ENCODE measurements at places on chromosomes 12 and 14.

- DNase-seq = no peak
These were observed 12.7 kb upstream of the RAN start for GRCh38 chr12:130859161-130859560.

GRCh38 chr12:89333564-89334252 is 18.6 kb downstream of the DUSP6 start:
- DNase-seq = no peak

GRCh38 chr12:21451529-21451928 is 14.1 kb downstream of the PYROXD1 start:
- DNase-seq = no peak

DNA sequence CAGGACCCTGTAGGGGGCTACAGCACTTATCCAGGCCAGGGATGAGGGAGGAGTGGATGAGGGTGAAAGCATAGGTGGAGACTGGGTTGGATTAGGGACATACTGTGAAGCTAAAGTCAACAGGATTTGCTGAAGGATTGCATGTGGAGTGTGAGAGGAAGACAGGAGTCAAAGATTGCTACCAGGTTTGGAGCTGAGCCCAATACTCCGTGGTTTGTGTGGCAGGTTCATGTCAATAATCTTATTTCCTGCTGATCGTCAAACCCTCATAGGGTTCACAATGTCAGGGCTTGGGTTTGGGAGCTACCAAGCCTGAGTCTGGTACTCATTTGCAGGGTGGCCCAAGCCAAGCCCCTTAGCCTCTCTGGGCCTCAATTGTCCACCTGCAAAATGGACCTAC is 77.1 kb upstream of the PLXNC1 start:
- no peak for DNase-seq

GRCh38 chr12:64080319-64081007 is 141.6 kb downstream of the KICS2 start:
- no peak for DNase-seq

DNA sequence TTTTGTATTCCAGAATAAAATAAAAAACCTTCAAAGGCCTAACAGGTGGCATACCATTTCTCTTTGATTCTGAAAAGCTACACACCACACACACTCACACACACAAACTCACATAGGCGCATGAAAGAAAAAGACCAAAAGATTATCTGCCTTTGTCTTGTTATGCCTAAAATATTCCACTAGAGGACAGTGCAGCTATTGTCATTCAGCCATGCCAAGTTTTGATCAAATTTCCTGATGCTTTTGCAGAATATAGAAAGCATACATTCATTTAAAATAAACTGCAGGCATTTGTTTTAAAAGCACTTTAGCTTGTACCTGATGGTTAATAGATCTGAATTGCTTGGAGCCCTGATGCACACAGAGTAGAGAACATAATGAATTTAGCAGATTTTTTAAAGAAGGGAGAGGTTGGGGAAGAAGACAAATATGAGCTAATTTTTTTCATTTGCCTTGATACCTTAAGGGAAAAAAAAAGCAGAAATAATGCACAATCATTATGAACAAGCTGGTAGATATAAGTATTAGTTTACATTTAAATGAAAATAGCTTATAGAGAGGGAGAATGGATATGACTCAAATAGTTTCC is 1766.9 kb upstream of the SEL1L start:
- DNase-seq = no peak

DNA sequence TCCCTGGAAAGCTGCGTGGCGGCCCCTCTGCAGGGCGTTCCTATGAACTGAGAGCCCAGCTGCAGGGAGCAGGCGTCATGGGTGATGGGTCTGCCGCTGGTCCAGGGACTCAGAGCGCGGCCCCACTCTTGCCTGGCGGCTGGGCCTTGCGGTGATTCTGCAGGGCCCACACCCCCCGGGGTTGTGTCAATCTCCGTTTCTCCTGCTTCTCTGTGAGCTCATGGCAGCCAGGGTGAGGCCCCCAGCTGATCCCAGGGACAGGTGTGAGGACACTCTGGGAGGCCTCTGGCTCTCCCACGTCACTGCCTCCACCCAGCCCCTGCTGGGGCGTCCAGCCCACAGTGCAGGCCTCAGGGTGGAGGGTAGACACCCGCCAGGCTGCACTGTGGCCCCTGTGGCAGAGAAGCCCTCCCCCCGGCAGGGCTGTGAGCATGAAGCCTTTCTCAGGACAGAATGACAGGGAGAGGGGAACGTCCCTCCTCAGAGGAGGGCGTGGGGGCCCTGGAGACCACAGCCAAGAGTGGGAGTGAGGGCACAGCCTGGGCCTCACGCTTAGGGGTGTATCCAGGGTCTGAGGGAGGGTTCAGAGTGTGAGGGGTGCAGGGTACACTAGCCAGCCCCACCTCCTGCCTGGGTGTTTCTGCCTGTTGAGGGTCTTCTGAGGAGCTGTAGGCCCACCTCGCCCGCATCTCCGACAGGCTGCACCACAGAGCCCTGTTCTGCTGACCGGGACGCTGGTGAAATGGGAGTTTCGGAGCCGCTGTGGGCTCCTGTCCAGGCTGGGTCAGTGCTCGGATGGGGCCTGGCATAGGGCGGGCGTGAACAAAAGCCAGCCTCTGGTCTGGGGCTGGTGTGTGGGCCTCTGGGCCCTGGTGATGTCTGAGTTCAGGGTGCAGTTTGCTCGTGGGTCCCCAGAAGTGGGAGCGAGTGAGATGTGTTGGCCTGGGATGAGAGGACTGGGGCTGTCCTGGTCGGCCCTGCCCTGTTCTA is 26.7 kb upstream of the CRIP2 start:
- DNase-seq = no peak

DNA sequence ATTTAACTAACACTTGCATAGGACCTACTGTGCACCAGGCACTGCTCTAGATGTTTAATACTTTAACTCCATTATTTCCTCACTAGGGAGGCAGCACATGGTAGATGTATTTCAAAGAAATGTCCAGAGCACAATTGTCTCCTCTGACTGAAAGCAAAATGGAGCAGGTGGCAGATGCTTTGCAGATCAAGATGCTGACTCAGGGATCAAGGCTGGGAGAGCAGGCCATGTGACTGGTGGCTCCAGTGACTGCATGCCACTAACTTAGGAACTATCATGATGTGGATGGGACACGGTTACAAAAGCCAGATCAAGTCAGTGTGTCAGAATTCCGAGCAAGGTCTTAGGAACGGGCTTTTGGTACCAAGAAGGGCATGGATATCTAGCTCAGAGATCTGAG is 28.2 kb downstream of the SERPINA11 start:
- DNase-seq = no peak

DNA sequence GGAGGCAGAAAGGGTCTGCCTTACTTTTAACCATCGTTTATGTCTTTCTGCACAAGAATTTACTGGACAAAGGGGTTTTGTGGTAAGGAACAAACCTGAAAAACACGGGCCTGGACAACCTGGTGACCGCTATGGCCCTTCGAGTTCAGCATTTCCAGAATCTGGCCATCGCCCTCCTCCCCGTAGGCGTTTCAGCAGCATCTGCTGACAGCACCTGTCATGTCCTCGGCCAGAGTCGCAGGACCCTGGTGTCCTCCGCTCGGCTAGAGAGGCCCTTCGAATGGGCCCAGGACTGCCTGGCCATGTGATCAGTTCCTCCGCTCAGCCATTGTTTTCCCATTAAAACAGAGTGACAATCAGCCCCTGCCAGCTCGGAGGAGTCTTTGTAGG is 142.8 kb upstream of the FKBP4 start:
- no peak for DNase-seq

GRCh38 chr12:2198542-2198941 is 145.8 kb downstream of the CACNA1C start:
- no peak for DNase-seq

GRCh38 chr12:119594399-119594730 is 791 bp downstream of the TMEM233 start:
- no peak for DNase-seq

DNA sequence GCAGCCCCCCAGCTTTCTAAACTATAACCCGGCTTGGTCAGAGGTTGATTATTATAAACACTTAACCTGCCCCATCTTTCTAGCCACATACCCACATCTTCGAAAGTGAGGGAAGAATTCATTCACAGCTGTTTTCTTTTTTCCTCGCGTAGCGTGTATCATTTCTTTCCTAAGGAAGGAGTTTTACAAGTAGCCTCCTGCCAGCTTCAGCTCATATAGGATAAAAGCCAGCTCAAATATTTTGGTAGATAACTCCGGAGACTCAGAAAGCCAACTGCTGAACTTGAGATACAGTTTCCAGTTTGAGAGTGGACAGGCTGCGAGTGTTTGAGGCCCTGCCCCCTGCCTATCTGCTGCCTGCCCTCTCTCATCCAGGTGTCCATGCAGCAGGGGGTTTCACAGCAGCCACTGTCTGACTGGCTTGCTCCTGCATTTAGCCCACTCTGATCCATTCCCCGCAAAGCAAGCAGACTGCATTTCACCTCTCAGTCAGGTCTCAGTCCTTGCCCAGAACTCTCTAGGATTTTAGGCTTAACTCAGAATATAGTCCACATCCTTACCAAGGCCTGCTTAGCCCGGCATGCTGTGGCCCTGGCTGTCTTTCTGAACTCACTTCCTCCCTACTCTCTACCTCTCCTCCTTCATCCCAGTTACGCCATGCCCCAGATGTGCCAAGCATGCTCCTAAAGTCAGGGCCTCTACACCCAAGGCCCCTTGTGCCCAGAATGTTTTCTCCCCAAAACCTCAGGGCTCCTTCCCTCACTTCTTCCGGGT is 46.9 kb downstream of the EVL start:
- DNase-seq = no peak

GRCh38 chr12:39867631-39868327 is 238.1 kb downstream of the SLC2A13 start:
- no peak for DNase-seq

- no peak for DNase-seq
These were observed 692 bp upstream of the COX14 start for GRCh38 chr12:50111395-50111692.

- no peak for DNase-seq
These were observed 500 bp downstream of the GPR137C start for GRCh38 chr14:52553002-52553670.

GRCh38 chr14:97295108-97295710 is 498.0 kb downstream of the VRK1 start:
- DNase-seq = no peak

DNA sequence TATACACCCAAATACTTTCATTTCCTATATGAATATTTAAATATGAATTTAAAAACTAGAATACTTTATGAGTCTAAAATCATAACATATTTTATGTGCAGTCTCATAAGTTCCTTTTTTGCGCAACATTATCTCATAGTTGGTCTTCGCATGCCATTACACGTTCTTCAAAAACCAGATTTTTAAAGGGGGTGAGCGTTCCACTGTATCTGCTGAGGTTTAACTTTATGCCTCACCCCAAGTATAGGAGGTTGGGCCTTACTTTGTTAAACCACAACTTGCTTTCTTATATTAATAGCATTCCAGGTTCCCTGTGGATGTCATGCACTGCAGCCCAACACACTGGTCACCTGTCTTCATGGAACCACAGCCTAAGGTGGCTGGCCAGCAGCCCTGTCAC is 118.6 kb downstream of the APAF1 start:
- no peak for DNase-seq

- no peak for DNase-seq
These were observed 34.1 kb downstream of the CHST11 start for GRCh38 chr12:104490850-104491249.

GRCh38 chr12:12003609-12004008 is 67.1 kb upstream of the BCL2L14 start:
- DNase-seq = no peak

- DNase-seq = no peak
These were observed 157.4 kb downstream of the DACT1 start for GRCh38 chr14:58794993-58795762.

DNA sequence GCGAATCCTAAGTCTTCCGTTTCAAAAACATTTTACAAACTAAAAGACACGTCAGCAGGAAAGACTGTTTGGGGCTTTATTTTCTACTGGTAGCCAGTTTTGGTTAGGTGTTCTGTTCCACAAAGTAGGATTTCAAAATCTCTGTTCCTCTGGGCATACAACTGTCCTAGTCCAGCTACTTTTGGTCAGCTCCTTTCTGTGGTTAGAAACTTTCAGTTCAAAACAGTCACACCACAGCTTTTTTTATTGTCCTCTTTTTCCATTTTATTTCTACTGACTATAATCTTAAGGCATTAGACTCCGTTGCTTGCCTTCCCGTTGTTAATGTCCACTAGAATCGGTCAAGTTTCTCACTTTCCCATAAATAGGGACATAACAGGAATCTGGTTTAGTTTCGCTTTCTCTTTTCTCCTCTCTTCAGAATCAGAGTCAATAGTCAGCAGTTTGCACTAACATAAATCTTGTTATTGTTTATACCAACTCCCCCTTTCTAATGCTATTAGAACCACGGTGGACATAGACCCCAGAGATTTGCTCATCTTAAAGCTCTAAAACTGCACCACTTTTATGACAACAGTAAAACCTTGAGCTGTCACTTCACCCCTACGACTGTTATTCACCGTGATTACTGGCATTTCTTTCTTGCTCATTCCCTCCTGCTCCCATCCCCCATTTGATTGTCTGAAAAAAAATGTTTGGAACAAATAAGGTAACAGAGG is 41.5 kb upstream of the NPAS3 start:
- DNase-seq = no peak

DNA sequence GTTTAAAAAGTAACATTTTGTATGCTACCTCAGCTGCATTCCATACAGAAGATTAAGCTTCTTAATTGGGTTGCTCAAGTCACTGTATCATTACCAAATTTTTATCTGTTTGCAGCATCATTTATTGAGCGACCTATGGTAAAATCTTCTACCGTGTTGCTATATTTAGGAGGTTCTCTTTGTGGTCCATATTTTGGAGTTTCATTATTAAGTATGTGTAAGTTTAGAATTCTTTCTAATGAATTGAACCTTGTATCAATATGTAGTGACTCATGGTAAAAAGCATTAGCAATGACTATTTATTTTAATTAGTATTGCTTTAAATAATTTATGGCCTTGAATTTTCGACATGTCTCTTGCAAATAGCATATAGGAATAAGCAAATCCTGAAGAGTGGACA is 42.2 kb downstream of the CSRP2 start:
- DNase-seq = no peak

DNA sequence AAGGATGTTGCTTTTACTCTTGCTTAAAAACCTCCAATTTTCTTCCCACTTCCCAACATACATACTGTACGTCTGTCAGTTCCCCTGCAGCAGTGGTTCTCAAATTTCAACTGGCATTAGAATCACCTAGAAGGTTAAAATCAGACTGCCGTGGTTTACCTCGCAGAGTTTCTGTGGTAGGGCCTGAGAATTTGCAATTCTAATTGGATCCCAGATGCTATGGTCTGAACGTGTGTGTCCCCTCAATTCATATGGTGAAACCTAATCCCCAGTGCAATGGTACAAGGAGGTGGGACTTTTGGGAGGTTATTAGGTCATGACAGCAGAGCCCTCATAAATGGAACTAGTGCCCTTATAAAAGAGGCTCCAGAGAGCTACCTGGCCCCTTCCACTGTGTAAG is 226.9 kb downstream of the CRADD start:
- DNase-seq = no peak

DNA sequence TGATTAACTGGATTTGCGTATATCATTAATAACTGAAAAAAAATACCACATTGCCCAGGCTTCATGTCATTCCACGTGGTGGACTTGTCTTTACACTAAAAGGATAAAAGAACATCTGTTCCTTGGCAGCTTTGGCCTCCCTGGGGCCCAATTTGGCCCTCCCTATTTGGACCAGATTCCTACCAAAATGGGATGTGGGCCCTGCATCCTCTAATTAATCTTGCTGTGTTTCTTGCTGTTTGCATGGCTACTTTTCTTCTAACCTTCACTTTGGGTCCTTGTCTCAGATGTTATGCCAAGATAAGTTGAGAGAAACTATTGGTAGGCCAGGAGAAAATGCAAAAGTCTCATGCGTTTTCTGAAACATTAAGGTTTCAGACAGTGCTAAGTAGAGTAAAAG is 57.5 kb downstream of the PTHLH start:
- DNase-seq = no peak

Data from thoracic aorta (tissue), 2 donors.